Pulmonary artery endothelial cell (primary cell): ENCODE measurements at places on chromosomes 4 and X. TPM values are rescaled to one million over a fixed set of nuclear protein-coding genes. Genes with fewer than 3 reads are reported as not detected.

Gene BMPR1B
- total RNA-seq: 0.13 and 0.21 TPM in 2 replicates

Gene HTRA3
- 3.3 and 6.5 TPM in 2 replicates for total RNA-seq

Gene RRH
- 0.07 TPM in 1 of 2 replicates, not detected in the other for total RNA-seq

Gene SLC6A14
- not detected in 2 replicates for total RNA-seq

Gene SULT1B1
- total RNA-seq: 49.4 and 55.5 TPM in 2 replicates

Gene RAB41
- total RNA-seq: not detected in 2 replicates

Gene CABS1
- total RNA-seq: not detected in 2 replicates

Gene UXT
- total RNA-seq: 89.2 and 117 TPM in 2 replicates

Gene SLC16A2
- 1.3 TPM in 2 replicates for total RNA-seq

Gene TCP11X2
- not detected in 2 replicates for total RNA-seq

Gene TNMD
- total RNA-seq: not detected in 2 replicates

Gene MSANTD1
- total RNA-seq: 0.07 and 0.42 TPM in 2 replicates

Gene SCML2
- total RNA-seq: 1.6 and 2.6 TPM in 2 replicates

Gene PRSS12
- total RNA-seq: 0.26 TPM in 1 of 2 replicates, not detected in the other

Gene RASSF6
- not detected in 2 replicates for total RNA-seq

Gene NDST3
- total RNA-seq: not detected in 2 replicates

Gene CXCL5
- total RNA-seq: 0.13 and 1.3 TPM in 2 replicates

Gene PCDH11X
- total RNA-seq: 0.07 TPM in 1 of 2 replicates, not detected in the other

Gene ALAS2
- not detected in 2 replicates for total RNA-seq

Gene NHS
- 0.07 TPM in 1 of 2 replicates, not detected in the other for total RNA-seq

Gene ADH1A
- not detected in 2 replicates for total RNA-seq

Gene RAB9B
- 0.35 and 0.40 TPM in 2 replicates for total RNA-seq

Gene CAPN6
- total RNA-seq: not detected in 2 replicates

Gene FMR1NB
- total RNA-seq: not detected in 2 replicates

Gene PGAM4
- total RNA-seq: 0.14 TPM in 1 of 2 replicates, not detected in the other

Gene LPAR4
- under 0.01 TPM in 1 of 2 replicates, not detected in the other for total RNA-seq

Gene TLR6
- total RNA-seq: 1.2 and 1.5 TPM in 2 replicates

Gene POU3F4
- not detected in 2 replicates for total RNA-seq

Gene THAP9
- total RNA-seq: 4.3 and 5.1 TPM in 2 replicates

Gene CFAP299
- 0.13 TPM in 1 of 2 replicates, not detected in the other for total RNA-seq

Gene SSX4B
- total RNA-seq: not detected in 2 replicates

Gene GPC3
- not detected in 2 replicates for total RNA-seq

Gene RELL1
- total RNA-seq: 231 and 291 TPM in 2 replicates

Gene GPR143
- total RNA-seq: 2.3 and 3.1 TPM in 2 replicates

Gene HGFAC
- 0.18 TPM in 1 of 2 replicates, not detected in the other for total RNA-seq

Gene RHOXF1
- total RNA-seq: not detected in 2 replicates

Gene CXorf65
- total RNA-seq: not detected in 2 replicates

Gene ZNF718
- 5.2 and 8.1 TPM in 2 replicates for total RNA-seq
